NCI-H774 (cell line): ENCODE measurements at places on chromosomes 16 and 17.

- no peak for DNase-seq
These were observed 2.5 kb upstream of the CCL2 start for GRCh38 chr17:34252444-34253138.

GRCh38 chr16:12257926-12258561 lies 281.5 kb downstream of the SNX29 start:
- DNase-seq, result peak; percentile 67

DNA sequence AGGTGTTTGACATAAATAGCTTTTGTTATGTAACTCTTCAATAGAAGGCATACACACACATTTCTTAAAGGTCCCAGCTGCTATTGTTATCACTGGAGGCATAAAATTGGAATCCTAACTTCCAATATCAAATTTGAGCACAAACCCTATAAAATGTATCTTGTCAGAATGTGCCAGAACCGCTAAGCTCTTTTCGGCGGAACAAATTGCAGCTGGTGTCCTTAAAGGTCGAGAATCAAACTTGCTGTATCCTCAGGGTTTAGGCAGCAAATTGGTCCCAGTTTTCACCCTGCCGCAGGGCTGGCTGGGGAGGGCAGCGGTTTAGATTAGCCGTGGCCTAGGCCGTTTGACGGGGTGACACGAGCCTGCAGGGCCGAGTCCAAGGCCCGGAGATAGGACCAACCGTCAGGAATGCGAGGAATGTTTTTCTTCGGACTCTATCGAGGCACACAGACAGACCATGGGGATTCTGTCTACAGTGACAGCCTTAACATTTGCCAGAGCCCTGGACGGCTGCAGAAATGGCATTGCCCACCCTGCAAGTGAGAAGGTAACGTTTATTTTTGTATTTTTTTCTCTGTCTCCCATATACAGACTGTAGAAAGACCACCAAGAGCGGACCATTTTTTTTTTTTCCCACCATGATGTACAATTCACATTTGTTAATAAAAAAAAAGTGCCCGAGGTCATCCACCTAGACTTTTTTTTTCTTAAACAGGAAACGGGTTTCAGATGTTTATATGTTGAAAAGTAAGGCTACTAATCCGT lies 297.1 kb downstream of the IRF8 start:
- DNase-seq, result no peak

DNA sequence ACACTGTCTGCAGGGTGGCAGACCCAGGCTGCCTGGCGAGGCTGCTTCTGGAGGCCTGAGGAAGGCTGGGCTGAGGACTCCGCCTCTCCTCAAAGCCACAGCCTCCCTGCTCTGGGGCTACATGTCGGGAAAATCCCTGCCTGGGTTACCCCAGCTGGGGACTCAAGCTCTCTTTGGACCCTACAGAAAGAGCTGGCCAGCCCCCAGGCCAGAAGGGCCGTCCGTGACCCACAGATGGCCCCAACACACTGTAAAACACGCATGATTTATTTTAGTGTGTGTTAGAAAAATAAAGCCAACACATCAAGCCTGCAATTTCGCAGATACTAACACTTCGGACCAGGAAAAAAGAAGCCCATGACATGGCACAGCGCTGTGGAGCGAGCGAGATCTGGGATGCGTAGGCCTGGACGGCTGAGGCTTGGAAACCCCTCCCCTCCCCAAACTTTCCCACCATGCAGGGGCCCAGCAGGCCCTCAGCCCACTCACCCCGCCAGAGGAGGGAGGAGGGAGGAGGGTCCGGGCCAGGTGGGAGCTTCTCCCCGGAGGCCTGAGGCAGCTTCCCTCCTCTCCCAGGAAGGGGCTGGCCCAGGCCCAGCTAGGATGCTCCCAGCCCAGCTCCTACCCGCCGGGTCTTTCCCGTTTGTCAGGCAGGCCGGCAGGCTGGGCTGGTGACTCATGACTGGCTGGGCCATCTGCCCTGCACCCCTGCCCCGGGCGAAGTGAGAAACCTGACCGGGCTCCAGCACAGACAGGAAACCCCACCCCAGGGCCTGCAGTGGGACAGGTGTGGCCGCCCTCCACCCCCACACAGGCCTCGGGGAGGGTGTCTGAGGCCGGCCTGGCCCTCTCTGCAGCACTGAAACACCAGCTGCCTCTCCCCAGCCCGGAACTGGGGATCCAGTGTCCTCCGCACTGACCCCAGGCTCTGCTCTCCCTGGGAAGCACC lies 34.1 kb upstream of the SLC38A10 start:
- no peak for DNase-seq

- DNase-seq, result peak; percentile 73
These were observed 23.6 kb downstream of the RAB40B start for GRCh38 chr17:82674656-82675475.

GRCh38 chr17:63240106-63240505 lies 206.0 kb downstream of the CYB561 start:
- DNase-seq, result no peak

- no peak for DNase-seq
These were observed 49.5 kb downstream of the BAHCC1 start for GRCh38 chr17:81444610-81445339.

DNA sequence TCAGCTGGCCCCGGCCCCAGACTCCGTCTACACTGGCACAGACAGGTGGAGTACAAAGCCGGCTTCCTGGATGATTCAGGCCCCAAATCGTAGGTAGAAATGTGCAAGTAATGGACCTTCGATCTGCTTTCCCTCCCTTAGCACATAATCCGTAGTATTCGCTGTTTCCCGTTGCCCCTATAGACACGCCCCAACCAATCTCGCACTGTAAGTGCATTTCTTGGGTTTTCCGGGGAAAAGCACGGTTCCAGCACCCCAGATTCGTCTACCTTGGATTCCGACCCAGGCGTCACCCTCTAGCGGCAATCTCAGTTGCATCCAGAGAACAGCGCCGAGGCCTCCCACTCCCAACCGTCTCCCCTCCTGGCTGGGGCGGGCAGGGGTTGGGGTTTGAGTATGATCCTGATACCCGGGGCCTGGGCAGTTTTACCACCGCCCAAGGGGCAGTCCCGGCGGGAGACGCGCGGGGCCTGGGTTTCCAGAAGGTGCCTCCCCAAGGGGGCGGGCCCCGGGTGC lies 12.1 kb upstream of the FOXF1 start:
- DNase-seq, result no peak

- DNase-seq, result no peak
These were observed 241.3 kb upstream of the ZFHX3 start for GRCh38 chr16:73289232-73289631.

DNA sequence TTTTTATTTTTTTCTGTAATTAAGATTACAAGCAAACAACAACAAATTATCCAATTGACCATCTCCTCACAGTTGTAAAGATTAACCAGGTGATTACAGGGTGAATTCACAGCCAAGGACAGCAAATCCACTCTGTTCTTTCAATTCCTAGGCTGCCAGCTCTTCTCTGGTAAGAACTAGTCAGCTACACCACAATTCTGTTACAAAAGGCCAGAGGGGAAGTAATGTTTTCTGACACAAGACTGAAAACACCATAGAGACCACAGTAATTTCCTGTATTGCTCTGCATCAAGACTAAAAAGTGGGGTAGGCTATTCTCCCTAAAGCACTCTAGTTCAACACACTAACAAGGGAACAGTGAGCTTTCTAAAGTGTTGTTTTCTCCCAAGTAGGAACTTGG lies 10.6 kb downstream of the CA10 start:
- no peak for DNase-seq

- no peak for DNase-seq
These were observed 27.8 kb upstream of the GOSR2 start for GRCh38 chr17:46895171-46895570.

DNA sequence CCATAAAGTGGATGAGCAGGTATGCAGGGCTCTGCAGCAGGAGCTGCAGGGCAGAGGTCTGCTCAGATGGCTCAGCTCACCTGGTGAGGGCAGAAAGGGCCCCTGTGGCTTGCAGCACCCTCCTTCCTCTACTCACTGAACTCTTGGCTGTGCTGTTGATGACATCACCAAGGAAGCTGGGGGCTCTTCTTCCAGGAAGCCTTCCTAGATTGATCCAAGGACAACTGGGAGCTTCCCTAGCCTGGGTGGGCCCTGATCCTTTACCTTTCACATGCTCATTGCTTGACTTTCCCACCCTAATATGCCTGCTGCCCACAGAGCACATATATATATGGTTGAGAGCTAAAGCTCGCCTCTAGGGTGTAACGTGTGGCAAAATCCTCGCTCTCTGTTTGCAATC lies 2.5 kb downstream of the KIF19 start:
- no peak for DNase-seq

GRCh38 chr16:12124742-12125141 lies 148.2 kb downstream of the SNX29 start:
- no peak for DNase-seq

DNA sequence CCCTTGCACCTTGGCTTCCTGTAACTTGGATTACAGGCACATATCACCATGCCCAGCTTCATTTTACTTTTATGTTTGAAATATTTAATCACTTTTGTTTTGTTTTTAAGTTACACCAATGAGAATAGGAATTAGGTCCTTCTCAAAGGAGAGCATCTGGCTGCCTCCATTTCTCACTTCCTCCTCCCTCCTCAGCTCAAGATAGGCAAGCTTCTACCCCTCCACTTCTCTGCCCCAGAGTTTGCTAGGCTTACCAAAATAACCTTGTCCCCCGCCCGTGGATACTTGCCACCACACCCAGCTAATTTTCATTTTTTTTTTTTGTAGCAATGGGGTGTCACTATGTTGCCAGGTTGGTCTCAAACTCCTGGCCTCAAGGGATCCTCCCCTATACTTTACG lies 17.9 kb downstream of the GABARAPL2 start:
- DNase-seq, result no peak

- no peak for DNase-seq
These were observed 108.3 kb upstream of the ZNF750 start for GRCh38 chr17:82948081-82948511.
